Stimulated activated CD4-positive, alpha-beta T cell treated with anti-CD3 and anti-CD28 coated beads, Interleukin-1b, Interleukin-23, amount 100 ng/mL, for 1 hour (primary cell): ENCODE measurements at places on chromosomes 13 and 19.

GRCh38 chr19:7191946-7192691 lies 102.1 kb downstream of the INSR start:
- no peak for DNase-seq

- no peak for DNase-seq
These were observed 12.2 kb downstream of the GPR183 start for GRCh38 chr13:99294958-99295357.

- no peak for DNase-seq
These were observed at the start of gene PTH2 for GRCh38 chr19:49423071-49423984. TSS of gene PTH2 (minus strand) at chr19:49423441. CDS start at chr19:49423339, 102 bp downstream.

DNA sequence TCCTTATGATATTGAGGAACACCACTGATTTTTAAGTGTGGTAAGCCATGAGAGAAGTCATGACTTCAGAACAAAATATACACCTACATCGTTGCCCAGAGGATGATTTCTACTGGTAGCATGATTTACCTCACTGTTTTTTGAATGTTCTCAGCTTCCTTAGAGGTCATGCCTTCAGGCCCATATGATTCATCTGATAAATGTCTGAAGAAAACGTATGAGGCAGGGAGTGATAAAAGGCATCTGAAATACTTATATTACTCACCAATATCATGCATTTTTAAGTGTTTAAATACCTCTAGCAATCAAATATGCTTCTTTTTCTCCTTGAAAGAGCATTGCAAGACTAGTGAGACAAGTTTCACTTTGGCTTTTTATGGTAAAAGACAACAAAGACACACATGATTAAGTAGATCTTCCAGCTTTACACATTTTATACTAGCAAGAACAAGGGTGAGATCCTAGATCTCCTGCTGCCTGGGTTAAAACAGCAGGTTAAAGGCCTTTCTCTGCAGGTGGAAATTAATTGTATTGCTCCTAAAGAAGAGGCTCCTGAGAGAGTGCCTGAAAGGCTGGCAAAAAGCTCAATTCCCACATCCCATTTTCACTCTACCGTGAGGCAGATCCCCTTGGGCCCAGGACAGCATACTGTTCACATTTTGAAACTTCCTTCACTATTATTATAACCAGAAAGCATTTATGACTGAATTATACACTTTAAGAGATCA lies 432.4 kb downstream of the SLITRK1 start:
- DNase-seq, result no peak

GRCh38 chr19:51368366-51369282 lies at the start of gene CLDND2:
TSS of gene CLDND2 (minus strand) at chr19:51369003. CDS start at chr19:51368577, 426 bp downstream.
- DNase-seq, result no peak

DNA sequence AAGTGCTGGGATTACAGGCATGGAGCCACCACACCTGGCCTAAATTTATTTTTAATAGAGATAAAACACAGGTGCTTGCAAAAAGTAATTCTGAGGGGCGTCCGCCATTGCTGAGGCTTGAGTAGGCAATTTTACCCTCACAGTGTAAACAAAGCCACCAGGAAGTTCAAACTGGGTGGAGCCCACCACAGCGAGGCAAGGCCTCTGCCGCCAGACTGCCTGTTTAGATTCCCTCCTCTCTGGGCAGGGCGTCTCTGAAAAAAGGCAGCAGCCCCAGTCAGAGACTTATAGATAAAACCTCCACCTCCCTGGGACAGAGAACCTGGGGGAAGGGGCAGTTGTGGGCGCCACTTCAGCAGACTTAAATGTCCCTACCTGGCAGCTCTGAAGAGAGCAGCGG lies 50.7 kb downstream of the B3GLCT start:
- no peak for DNase-seq

GRCh38 chr19:15426485-15427349 lies 7.9 kb upstream of the AKAP8L start:
- DNase-seq, result no peak
